ENCODE measurements at places on chromosomes 3 and 15.

DNA sequence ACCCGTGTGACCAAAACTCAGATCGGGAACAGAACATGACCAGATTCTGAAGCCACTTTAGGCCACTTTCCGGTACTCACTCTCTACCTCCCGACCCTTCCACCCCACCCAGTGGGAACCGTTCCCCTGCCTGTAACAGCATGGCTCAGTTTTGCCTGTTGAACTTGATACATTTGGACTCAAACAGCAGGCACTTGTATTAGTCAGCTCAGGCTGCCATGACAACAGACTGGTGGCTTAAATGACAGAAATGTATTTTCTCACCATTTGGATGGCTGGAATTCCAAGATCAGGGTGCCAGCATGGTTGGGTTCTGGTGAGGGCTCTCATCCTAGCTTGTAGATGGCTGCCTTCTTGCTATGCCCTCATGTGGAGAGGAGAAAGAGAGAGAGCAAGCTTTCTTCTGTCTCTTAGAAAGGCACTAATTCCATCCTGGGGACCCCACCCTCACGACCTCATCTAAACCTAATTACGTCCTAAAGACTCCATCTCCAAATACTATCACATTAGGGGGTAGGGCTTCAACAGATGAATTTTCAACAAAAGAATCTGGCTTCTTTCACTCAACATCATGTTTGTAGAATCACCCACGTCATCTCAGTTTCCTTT is 9.3 kb upstream of the SSUH2 start:
- DNase-seq = no peak

- no peak for DNase-seq
These were observed 60.5 kb downstream of the COL6A5 start for GRCh38 chr3:130405956-130406355.

DNA sequence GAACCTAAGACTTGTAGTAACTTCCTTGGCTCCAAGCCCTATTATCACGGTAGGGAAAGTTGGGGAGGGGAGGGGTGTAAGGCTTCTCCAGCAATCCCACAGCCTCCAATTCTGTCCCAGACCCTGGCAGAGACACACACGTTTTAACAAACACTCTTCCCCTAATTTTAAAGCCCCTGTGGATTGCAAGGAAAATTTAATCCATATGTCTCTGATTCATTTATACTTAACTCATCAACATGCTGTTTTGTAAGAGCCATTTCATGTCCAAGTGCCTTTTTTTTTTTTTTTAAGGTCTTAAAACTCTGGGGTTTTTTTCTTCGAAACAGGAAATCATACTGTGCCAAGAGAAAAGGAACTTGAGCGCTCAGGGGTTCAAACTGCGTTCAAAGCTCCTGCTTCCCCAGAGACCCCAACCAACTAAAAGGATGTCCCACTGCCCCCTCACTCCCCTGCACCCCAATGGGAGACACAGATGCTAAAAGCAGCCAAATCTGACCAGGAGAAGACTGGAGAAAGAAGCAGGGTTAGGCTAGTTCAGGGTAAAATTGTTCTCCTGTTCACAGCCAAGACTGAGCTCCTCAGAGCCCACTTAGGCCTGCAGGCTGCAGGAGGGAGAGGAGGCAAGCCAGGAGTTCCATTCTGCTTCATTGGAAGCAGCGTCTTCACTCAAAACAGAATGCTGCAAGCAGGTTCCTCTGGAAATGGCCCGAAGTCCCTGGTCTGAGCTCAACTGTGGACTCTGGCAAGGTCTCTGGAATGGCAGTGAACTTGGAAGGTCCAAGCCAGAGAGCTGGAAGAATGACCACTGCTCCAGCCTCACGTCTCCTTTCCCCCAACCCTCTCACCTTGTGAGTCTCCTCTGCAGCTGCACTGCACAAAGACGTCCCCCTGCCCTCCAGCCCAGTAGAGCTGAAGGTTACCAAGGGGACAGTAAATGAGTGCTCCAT is 172.5 kb downstream of the NTRK3 start:
- no peak for DNase-seq

DNA sequence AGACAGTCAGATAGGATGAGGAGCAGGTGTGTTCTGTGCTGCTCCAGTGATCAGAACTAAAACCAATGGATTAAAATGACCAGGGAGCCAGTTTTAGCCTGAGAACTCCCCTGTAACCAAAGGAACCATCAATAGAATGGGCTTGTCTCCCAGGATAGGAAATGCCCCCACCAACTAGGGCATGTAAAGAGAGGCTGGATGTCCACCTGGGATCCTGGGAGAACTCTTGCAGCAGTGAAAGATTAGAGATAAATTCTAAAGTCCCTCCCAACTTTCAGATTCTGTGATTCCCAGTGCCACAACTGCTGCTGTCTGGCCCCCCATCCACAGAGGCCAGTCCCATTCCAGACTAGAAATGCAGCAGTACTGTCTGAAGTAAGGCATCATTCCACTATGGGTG is 33.8 kb downstream of the HDC start:
- DNase-seq = no peak

- no peak for DNase-seq
These were observed 4.0 kb upstream of the FAM3D start for GRCh38 chr3:58670506-58671135.

DNA sequence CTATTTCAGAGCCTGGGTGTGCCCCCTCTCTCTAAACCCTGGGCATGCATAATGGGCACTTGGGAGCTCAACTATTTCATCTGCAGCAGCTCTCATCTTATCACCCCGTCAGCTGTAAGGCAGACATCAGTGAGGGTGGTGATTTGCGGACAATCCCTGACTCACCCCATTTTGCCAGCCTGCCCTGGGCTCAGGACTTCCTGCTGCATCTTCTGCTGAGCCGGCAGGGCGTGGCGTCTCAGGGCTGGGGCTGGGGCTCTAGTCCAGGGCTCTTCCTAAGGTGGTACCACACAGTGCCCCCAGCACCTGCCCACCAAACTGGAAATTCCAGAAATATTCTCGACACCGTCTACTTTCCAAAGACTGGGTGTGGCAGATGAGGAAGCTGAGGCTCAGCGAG is 925 bp upstream of the PSTPIP1 start:
- DNase-seq = no peak
